ENCODE measurements at places on chromosomes 7 and 10.

GRCh38 chr10:58637352-58637751 lies 124.7 kb downstream of the BICC1 start:
- no peak for DNase-seq

DNA sequence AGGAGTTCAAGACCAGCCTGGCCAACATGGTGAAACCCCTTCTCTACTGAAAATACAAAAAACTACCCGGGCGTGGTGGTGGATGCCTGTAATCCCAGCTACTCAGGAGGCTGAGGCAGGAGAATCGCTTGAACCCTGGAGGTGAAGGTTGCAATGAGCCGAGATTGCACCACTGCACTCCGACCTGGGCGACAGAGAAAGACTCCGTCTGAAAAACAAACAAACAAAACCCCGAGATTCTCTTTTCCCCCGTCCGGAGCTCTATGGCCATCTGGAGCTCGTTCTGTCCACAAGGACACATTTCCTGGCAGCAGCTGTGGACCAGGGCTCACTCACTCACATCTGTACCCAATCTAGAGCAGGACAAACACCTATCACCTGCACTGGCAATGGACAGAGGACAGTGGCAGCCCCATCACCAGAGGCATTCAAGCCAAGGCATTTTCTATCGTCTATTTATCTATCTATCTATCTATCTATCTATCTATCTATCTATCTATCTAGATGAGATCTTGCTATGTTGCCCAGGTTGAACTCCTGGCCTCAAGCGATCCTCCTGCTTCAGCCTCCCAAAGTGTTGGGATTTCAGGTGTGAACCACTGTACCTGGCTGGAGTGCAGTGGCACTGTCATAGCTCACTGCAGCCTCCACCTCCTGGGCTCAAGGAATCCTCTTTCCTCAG lies 167.1 kb upstream of the TNRC18 start:
- DNase-seq: no peak

- no peak for DNase-seq
Measured at GRCh38 chr10:43863859-43864591, 215.3 kb upstream of the ZNF32 start.

DNA sequence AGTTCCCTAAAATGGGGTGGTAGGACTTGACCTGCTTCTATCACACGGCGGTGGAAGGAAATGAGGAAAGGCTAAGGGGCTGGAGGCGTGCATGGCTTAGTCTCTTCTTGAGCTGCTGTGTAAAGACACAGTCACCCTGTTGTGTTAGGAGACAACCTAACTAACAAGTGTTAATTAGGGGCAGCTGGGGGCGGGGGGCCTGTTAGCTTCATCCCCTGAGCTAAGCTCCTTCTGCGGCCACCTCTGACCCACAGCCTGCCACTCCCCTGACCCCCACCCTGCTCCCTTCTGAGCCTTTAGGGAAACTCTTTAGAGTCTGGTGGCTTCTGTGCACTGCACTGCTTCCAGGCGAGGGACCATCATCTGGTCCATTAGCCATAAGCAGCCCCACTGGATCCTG lies 28.0 kb downstream of the COL17A1 start:
- DNase-seq: no peak

- DNase-seq: no peak
Measured at GRCh38 chr10:93741367-93741766, 16.4 kb upstream of the LGI1 start.

Measured in naive thymus-derived CD4-positive, alpha-beta T cell (primary cell).